Posterior vena cava (tissue), 2 donors: ENCODE measurements at places on chromosomes 3 and 15. TPM values are rescaled to one million over a fixed set of nuclear protein-coding genes. Genes with fewer than 3 reads are reported as not detected.

DNA sequence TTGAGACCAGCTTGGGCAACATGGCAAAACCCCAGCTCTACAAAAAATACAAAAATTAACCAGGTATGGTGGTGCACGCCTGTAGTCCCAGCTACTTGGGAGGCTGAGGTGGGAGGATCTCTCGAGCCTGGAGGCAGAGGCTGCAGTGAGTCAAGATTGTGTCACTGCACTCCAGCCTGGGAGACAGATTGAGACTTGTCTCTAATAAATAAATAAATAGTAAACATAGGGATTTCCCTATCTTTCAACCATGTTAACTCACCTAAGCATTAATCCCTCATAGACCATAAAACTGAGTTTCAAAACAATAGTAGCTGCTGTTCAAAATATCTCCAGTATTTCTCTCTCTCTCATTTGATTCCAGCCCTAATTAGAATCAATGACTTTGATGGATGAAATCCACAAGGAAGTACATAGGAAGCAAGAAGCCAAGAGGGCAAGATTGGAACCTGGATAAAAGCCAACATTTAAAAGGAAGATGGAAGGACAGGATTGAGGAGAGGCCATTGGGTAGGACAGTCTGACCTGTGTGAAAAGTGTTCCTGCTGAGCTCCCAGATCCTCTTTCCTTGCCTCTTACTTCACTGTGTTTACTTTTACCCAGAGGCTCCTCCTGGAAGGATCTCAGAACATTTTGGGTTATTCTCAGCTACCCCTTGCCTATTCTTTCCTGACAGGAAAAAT is 12.4 kb upstream of the TTBK2 start:
- no peak for DNase-seq

DNA sequence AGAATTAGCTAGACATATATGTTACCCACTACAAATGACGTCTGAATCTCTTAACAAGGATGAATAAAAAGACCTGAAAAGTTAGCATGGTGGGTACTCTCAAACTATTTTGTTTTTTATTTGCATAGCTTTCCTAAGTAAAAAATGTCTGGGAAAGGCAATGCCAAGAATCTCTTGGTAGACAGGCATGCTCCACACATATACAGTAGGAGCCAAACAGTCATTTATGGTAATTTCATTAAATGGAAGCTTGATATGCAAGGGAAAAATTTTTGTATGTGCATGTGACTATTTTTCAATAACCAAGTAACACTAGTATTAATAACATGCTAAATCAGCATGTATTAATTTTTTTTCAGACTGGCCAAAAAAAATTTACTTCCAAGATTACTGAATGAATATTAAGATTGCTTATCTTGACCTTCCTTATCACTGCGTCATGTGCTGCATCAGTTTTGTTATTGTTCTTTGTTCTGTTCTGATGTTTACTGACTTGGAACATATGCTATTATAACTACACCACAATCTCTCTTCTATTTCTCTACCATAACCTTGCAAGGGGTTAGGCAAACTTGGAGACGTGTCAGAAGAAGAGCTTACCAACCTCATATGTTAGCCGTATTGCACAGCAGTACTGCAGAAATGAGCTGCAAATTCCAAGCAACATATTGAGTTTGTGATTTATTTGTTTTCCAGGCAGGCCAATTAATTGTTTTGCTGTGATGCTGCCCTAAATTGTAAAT is 255.3 kb downstream of the RBMS3 start:
- no peak for DNase-seq

DNA sequence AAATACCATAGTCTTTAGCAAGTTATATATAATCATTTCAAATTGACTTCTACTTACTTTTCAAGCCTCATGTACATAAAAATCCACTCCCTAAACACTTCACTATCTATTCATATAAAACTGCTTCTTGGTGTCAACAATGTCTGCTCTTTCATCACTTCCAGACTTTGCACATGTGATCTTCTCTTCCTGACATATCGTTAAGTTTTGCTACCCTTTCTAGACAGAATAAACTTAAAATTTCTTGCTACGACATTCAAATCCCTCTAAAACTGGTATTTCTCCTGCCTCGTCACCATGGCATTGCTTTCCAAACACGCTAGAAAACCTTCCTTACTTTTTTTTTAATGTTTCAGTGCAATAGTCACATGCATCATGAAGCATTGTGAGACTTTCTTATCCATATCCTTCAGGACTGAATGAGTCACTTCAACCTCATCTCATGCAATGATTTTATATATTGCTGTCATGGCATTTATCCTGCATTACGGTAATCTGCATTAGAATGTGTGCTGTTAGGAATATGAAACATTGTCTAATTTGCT is 122.8 kb downstream of the GMNC start:
- no peak for DNase-seq

DNA sequence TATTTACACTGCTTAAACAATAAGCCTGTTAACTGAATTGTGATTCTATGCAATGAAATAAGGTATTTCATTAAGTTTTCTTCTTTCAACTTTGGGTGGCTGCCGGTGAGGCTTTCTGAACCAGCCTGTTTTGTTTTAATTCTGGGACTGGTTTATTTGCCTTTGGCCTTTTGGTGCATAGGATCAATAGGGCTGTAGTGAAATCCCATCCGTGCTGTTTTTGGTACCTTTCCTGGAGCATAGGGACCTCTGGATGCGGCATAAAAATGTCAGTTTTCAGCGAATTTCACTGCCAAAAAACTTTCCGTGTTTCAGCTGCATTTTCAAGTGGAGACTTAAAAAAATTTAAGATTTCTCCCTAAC is 514 bp downstream of the PLS1 start:
- DNase-seq: no peak

DNA sequence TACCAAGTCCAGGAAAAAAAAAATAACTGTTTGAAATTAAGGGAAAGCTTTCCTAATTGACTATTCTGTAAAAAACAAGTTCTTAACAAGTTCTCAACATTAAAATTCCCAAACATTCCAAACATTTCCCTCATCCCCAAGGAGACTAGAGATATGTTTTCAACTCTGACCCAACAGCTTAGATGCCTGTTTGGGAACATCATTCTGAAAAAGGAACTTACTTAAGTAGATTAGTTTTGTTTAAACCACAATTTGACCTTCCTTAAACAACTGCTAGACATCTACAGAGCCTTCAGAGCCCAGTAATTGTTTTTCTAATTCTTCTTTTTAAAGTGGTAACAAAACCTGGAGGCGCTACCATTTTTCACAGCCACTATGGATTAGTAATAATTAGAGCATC is 12.8 kb downstream of the UBR1 start:
- DNase-seq: no peak

GRCh38 chr15:80641384-80641783 is 53.7 kb upstream of the ABHD17C start:
- DNase-seq: no peak

GRCh38 chr3:169835533-169835932 is 22.8 kb upstream of the LRRC34 start:
- DNase-seq: no peak

- no peak for DNase-seq
These were observed 427.5 kb upstream of the ALCAM start for GRCh38 chr3:104939196-104939595.

DNA sequence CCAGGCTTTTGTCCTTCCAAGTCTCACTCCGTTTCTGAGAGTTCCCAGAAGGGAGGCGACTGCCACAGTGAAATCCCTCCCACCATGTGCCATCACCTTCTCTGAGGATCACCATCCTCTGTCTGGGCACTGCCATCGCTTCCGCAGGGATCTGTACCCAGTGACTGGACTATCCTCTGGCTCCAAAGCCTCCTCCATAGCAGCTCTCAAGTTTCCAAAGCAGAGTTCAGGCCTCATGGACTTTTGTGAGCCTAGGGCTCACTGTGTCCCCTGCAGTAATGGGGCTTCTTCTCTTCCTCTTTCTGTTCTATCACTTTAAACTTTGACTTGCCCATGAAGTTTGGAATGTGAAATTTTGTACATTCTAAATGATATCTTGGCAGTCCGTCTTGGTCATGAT is 63.9 kb downstream of the TIPARP start:
- no peak for DNase-seq

DNA sequence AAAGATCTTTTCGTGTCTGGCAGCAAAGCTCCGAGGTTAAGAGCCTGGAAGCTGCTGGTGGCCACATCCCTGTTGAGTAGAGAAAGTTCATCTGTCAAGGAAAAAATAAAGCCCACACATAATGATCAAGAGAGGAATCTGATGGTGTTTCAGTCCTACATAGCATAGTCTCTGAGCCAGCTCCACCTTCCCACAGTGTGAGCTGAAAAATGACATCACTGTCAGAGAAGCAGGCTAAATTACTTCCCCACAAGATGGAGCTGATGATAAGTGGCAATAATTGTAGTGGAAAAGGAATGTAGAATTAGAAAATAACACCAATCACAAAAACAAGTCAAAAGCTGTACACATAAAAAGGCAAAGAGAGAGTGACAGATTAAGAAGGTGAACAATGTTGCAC is 84.5 kb downstream of the AQP9 start:
- DNase-seq: no peak

GRCh38 chr3:51680663-51681230 is 9.7 kb downstream of the TEX264 start:
- DNase-seq: peak; percentile 64

DNA sequence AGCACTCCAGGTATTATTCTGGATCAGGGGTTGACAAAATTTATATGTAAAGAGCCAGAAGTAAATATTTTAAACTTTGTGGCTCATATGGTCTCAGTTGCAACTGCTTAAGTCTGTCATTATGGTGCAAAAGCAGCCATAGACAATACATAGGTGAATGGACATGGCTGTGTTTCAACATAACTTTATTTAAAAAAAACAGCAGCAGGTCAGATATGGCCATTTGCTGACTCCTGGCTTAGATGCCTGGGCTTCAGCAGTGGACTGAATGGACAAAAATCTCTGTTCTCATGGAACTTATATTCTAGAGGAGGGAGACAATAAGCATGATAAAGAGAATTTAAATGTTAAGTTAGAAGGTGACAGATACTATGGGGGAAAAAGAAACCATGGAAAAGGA is 11.7 kb upstream of the FYCO1 start:
- DNase-seq: no peak

DNA sequence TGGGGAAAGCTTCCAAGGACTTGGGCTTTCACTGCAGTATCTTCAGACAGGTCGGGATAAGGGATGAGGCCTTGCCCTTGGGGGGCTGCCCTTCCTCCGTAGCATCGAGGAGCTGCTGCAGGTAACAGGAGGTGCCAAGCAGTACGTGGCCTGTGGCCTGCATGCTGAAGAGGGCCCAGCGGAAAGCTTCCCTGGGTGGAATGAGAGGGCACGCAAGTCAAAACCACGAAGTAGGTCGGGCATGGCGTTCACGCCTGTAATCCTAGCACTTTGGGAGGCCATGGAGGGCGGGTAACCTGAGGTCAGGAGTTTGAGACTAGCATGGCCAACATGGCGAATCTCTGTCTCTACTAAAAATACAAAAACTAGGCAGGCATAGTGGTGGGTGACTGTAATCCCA is 12.9 kb downstream of the CIDEC start:
- peak; percentile 64 for DNase-seq

DNA sequence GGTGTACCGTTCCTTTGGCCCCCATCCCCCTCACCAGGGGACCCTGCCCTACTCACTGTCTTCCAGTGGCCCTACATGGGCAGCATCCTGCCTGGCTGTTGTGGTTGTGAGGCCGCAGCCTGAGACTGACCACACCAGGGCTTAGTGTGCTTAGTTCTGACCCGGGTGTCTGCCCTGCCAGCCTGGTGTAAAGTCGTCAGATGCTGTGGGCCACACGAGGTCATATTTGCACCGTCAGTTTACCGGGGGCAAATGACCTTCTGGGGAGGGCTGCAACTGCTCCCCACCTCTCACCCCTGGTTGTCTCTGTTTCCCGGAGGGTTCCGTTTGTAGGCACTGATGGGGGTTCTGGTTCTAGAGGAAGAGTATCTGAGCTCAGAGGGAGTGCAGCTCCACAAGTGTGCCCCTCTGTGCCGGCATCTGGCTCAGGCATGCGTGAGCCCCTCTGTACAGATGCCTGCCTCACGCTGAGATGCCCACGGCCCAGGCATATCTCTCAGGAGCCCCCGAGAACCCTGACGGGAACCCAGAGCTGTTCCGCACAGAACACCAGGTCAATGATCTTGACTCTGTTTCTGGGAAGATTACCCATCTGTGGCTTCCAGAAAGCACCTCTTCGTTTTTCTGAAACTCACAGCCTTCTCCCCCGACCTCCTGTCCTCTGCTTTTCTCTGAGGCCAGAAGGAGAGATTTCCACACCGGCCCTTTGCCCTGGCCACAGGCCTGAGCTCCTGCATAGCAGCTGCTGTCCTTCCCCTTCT is 19.2 kb downstream of the KLF13 start:
- no peak for DNase-seq

DNA sequence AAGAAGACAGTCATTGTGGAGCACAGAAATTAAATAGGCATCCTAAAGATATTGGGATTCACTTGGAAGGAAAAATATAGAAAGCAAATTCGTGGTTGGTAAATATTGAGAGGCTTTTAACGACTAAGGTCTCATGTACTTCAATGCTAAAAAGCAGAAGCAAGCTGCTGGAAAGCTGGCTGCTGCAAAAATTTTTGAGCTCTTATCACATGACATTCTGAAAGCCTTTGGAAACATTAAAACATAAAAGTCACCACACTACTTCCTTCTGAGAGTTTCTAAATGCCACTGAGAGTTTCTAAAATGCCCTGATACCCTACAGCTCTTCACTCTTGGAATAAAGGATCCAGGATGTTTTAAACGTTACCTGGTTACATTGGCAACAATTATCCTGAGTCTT is 39.0 kb upstream of the CBLB start:
- no peak for DNase-seq

DNA sequence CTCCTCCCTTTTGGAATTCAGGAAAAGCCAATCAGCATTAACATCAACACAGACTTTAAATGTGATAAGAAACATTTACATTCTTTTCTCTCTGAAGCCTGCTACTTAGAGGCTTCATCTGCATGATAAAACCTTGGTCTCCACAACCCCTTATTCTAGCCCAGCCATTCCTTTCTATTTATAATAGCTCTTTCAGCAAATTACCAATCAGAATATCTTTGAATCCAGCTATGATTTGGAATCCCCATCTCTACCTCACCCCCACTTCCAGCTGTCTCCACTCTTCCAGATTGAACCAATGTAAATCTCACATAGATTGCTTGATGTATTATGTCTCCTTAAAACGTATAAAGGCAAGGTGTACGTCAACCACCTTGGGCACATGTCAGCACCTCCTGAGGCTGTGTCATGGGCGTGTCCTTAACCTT is 139.7 kb downstream of the TUSC7 start:
- no peak for DNase-seq

ISL2 gene
- not detected for total RNA-seq

PCSK6 gene
- total RNA-seq: 9.8 TPM

POU1F1 gene
- not detected for total RNA-seq

UTS2B gene
- total RNA-seq: 0.37 TPM

LRTM1 gene
- not detected for total RNA-seq

CLDN11 gene
- 41.5 TPM for total RNA-seq

HESX1 gene
- total RNA-seq: 0.83 TPM

CAPN3 gene
- 11.8 TPM for total RNA-seq

B3GNT5 gene
- total RNA-seq: 5.5 TPM

SLC51B gene
- not detected for total RNA-seq

ANKRD28 gene
- total RNA-seq: 45.0 TPM

ACKR4 gene
- 7.6 TPM for total RNA-seq
